ENCODE measurements at places on chromosomes 6 and 20.

GRCh38 chr20:63636752-63637628, 10.1 kb upstream of the GMEB2 start:
- DNase-seq: no peak

- DNase-seq: no peak
Observed at GRCh38 chr6:42984924-42985475, 630 bp downstream of the PPP2R5D start.

GRCh38 chr6:4074478-4075235, 4.3 kb downstream of the FAM217A start:
- no peak for DNase-seq

DNA sequence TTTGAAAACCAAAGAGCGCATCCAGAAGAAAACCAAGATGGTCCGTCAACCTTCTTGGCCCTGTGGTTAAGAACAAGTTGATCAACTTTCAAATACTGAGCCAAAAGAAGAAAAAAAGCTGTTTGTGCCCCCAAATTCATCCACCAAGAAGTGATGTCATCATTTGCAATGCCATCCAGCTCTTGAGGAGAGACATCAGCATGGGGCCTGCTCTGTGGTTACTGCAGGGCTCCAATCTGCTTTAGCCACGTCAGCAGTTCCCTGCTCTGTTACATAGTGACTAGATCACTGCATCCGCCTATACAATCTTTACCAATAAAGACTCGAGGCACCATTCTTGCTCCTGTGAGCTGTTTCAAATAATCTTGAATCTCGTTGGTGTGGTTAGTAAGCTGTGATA, 75.0 kb upstream of the BLCAP start:
- DNase-seq: no peak

DNA sequence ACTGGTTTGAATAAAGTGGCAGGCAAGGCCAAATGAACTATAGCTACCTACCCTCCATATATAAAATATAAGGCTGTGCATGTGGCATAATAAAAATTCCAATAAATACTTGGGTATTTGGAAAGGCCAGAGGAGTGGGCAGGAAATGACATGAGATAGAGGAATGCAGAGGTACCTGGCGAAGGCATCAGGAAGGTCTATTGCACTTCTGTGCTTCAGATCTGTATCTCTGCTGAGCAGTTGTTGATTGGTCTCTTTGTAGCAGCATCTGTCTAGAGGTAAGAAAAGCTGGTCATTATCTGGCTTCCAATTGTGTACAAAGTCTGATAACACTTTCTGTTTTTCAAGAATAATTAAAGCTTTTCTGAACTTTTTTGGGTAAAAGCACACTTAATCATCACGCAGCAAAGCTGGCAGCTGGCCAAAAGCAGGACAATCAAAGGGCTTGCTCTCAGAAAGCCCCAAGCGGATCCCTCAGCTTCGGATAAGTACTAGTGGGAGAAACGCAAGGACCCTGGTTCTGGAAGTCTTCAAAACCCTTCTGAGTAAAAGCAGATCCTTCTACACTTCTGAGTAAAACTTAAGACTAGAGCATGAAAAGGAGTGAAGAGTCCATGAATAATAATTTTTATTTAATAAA, 120.1 kb upstream of the TCF21 start:
- no peak for DNase-seq

DNA sequence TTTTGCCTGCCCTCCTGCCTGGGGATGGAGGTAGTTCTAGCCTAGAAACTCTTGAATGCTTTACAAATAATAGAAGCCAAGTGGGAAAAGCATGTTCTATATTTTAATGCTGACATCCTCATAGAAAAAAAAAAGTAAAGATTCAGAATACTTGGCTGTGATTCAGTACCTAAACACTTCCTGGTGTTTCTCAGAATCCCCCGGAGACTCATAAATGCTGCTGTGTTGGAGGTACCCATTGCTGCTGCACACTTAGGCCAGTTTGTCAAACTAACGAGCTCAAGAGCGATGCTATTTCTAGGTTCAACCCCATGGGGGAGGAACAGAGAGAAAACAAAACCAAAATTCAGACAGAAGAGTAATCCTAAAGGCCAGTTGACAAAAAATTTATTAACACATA, 38.8 kb upstream of the ZFP64 start:
- DNase-seq: no peak

- no peak for DNase-seq
Observed at GRCh38 chr6:29764422-29765196, 41.4 kb downstream of the HLA-F start.

- DNase-seq: no peak
Observed at GRCh38 chr6:80214436-80215022, 108.1 kb downstream of the BCKDHB start.

DNA sequence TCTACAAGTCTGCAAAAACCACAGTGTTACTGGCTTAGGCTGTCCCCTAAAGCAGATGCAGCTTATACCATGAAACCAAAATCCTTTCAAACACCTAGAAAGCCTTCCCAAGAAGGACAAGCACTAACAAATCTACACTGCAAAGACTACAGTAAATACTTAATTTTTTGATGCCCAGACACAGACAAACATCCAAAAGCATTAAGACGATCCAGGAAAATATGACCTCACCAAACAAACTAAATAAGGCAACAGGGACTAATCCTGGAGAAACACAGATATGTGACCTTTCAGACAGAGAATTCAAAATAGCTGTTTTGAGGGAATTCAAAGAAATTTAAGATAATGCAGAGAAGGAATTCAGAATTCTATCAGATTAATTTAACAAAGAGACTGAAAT, 423.5 kb downstream of the COL12A1 start:
- DNase-seq: no peak

GRCh38 chr6:161181121-161181520, 92.7 kb downstream of the AGPAT4 start:
- DNase-seq: no peak

- no peak for DNase-seq
Observed at GRCh38 chr6:41077536-41077935, 4.8 kb downstream of the NFYA start.

- no peak for DNase-seq
Observed at GRCh38 chr6:109045493-109045892, 49.2 kb downstream of the SESN1 start.

GRCh38 chr6:159833997-159834603, 34.0 kb downstream of the PNLDC1 start:
- DNase-seq: peak; percentile 33

DNA sequence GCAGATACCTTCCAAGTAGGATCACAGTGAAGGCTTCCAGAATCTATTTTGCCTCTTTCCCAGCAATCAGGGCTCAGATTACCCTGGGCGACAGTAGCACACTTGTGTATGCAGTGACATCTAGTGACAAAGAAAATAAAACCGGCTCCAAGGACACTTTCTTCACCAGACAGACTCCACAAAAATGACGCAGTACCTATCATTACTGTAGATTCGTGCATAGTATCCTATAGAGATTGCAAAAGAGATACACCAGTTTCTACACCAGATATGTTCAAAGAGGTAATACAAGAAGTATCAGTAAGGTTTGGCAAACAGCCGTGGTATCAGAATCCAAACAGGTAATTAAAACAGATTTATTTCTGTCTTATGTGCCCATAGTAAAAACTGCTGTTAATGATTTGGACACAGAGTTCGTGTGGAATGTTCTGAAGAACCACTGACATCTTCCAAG, 600.4 kb upstream of the JAG1 start:
- no peak for DNase-seq

DNA sequence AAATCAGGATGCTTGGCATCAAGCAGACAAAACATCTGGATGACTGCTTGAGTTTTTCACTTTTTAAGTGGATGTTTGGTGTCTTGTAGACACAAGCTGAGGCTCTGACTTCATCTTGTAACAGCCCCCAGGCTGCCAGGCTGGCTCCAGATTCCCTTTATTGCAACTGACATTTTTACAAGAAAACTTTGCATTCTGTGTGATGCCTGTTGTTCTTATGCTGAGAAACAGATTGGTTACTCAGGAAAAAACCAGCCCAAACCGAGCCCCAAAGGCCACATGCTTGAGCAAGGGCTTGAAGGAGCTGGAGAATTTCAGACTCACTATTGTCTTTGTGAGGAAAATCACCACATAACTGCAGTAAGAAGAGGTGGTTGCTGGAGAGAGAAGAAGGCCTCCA, 98.4 kb upstream of the PREP start:
- no peak for DNase-seq

GRCh38 chr6:165637586-165637985, 25.5 kb downstream of the PDE10A start:
- DNase-seq: no peak

GRCh38 chr20:50329981-50330503, 139.4 kb downstream of the CEBPB start:
- DNase-seq: no peak

DNA sequence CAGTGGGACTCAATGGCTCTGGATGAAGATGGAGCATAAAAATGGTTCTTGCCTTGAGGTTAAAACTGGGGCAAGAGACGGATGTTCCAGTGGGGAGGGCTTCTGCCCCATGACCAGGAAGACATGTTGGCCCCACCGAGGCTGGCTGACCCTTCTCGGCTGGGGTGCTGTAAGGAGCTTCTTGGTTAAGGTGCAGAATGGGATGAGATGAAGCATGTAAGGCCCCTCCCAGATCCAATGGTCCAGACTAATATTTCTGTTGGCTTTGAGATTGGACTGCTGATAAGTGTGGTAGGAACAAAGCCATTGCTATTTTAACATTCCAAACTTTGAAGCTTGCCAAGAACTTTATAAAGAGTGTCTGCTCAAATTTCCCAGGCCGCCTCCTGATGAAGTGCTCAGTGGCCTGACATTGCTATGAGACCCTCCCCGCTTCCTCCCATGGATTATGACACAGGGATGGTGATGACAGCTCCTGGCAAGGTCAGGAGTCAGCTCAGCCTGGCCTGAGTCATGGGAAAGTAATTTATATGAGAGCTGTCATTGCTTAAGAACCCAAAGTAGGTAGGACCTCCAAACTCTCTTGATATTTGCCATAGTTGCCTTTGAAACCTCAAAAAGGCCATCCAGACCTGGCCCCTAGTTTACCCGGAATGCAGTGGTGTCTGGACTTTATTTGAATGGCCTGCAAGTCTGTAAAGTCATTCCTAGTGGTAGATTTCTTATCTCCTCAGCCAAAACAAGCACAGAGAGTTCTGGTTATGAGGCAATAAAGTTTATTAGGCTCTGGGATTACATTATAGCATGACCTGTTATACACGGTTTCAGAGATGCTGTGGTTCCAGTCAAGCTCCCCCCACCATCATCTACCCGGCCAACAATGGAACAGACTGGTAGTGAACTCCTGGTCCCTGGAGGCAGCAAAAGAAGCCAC, 55.2 kb downstream of the TGM2 start:
- DNase-seq: peak; percentile 71

GRCh38 chr6:157604816-157605215, 218.2 kb upstream of the SNX9 start:
- DNase-seq: no peak

DNA sequence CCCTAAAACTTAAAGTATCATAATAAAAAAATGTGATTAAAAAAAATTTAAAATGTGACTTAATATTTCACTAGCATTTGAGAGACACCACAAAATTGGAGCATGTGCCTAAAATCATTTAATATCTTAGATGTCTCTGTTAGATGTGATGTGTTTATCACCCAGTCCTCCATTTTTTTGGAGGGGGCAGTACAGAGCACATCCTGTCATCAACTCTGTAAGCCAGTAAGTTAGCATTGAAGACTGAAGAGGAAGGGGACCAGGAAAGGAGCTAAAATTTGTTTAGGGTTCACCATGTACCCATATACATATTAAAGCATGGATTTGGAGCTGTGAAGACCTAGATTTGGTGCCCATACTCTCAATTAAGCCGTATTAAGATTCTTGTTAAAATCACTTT, 30.7 kb upstream of the ADIG start:
- no peak for DNase-seq

- DNase-seq: peak; percentile 49
Observed at GRCh38 chr6:106163966-106164877, 78.1 kb downstream of the PRDM1 start.

DNA sequence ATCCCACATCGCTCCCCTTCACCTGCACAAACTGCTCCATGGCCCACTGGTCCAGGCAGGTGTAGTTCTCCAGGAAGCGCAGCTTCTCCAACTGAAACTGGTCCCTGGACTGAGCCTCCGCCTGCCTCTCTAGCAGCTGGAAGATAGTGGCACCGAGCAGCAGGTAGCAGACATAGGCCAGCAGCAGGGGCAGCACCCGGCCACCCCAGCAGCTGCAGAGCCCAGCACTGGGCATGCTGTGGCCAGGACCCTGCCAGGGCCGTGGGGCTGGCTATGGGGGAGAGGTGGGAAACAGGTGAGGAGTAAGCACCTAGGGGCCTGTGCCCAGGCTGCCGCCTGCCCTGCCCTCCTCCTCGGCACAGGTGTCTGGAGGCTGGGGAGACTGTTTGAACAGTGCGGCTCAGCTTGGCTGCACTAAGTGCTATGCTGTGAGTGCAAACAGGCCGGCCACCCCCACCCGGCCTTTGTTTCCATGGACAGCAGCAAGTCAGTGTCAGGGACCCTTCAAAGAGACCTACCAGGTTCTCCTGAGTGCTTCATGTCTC, at the start of gene KCNK16:
TSS of gene KCNK16 (minus strand) at position 397 of the 545 bp plus-strand sequence. CDS start at position 235, 162 bp downstream.
- no peak for DNase-seq

GRCh38 chr20:56776345-56776744, 147.2 kb downstream of the TFAP2C start:
- no peak for DNase-seq

GRCh38 chr20:41360831-41361756, 5.5 kb downstream of the EMILIN3 start:
- no peak for DNase-seq

All from right forelimb (tissue), 1 donor.